ENCODE measurements at places on chromosomes 2 and 18.

- DNase-seq, result no peak
Measured at GRCh38 chr2:138238908-138239307, 262.7 kb upstream of the SPOPL start.

GRCh38 chr2:189348369-189348768, 92.9 kb upstream of the WDR75 start:
- no peak for DNase-seq

GRCh38 chr18:46275370-46275769, 171.2 kb downstream of the HAUS1 start:
- no peak for DNase-seq

DNA sequence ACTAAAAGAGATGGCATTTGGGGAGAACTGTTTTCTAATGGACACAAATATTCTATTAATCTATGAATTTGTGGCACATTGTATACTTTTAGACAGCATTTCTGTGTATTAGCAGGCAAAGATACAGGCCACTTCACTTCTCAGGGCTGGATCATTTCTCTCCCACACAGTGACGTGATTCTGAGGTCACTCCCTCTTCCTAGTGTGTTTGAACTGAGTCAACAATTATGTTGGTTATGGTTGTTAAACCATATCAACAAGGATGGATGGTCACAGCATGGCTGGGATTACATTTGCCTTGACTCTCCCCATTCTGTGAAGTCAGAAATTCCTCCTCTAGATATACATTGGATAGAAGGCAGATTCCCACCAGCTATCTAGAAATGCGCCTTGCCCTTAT, 11.6 kb downstream of the NOSTRIN start:
- no peak for DNase-seq

DNA sequence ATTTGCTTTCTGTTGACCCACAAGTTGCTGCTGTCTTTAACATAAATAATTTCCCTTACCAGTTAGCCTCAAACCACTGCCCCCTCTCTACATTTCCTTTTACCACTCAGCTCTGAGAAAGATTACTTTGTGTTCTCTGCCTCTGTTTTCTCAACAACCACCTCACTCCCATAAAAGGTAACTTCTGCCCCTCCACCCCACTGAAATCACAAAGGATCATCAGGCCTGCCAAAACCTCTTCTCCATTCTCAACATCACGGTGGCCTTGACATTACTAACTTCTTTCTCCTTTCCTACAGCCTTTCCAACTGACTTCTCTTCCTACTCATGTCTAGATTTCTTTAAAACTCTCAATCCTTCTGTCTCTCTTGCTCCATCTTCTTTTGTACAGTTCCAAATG, 10.1 kb downstream of the ACADL start:
- DNase-seq, result no peak

DNA sequence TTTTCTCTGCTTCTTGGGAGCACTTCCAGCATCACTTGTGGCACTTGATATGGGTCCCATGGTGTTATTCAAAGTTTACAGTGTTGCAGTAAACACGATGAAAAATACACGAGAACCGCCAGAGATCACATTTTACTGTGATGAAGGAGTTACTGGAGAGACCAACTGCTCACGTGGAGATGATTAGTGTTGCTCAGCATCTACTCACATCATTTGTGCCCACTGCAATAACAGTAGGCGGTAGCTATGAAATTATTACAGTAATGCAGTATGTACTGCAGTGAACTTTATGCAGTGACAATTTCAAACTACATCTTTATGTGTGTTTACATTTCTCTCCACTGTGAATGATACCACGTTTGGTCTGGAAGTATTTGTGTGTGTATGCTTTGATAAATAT, 93.5 kb downstream of the SLC4A3 start:
- no peak for DNase-seq

DNA sequence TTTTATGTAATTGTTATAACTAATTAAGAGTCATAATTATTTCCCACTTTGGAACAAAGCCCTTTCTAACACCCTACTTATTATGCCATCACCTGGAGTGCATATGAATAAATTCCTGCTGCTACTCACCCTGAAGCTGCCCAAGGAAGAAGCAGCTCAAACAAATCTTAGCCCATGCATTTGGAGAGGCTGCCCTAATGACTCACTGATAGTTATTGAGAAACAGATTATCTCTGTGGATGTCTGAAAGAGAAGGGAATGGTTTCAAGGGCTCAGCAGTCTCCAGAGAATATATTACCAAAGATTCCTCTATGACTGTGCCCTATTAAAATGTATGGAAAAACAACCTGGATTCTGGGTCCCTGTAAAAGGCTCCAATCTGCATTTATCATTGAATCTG, 81.0 kb downstream of the GPR39 start:
- no peak for DNase-seq

- no peak for DNase-seq
Measured at GRCh38 chr2:227819398-227819697, 5.7 kb downstream of the CCL20 start.

DNA sequence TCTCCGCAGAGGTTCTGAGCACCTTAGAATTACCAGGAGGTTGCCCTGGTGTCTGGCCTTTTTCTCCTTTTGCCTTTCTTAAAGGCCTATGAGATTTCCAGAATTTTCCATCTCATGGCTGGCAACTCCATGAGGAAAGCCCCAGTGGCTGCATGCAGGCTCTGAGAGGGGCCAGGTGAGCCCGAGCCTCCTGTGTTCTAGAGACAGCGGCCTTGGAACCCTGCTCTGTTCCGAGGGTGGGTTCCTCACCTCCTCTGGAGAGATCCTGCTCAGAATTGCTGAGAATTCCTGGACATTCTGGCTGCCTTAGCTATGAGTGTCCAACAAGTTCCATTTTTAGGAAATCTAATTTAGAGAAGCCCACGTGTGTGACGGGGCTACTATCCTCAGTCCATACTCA, 35.7 kb upstream of the HPCAL1 start:
- no peak for DNase-seq

GRCh38 chr2:8132351-8132831, 549.5 kb upstream of the ID2 start:
- DNase-seq, result no peak

DNA sequence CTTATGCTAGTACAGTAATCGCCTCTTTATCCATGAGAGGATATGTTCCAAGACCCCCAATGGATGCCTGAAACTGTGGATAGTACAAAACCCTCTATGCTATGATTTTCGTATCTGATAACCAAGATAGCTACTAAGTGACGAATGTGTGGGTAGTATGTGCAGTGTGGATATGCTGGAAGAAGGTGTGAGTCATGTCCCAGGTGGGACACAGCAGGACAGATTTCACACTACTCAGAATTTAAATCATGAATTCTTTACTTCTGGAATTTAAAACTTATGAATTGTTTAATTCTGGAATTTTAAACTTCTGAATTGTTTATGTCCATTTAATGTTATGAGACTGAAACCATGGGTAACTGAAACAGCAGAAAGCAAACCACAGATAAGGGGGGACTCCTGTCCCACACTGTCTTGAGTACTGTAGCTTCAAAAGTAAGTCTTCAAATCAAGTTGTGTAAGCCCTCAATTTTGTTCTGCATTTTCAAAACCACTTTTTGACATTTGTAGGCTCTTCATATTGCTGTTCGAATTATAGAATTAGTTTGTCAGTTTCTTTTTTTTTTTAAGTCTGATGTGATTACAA, 116.0 kb downstream of the LTBP1 start:
- no peak for DNase-seq

GRCh38 chr2:62938126-62938525, 112.5 kb upstream of the OTX1 start:
- no peak for DNase-seq

DNA sequence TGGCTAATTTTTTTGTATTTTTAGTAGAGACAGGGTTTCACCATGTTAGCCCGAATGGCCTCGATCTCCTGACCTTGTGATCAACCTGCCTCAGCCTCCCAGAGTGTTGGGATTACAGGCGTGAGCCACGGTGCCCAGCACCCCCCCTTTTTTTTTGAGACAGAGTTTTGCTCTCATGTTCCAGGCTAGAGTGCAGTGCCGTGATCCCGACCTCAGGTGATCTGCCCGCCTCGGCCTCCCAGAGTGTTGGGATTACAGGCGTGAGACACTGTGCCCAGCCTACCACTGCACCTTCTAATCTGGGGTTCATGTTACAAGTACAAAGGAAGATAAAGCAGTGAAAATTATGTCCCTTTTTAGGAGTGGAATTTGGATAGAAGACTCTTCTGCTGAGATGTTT, 41.5 kb upstream of the CABLES1 start:
- no peak for DNase-seq

- no peak for DNase-seq
Measured at GRCh38 chr2:200593905-200594304, 8.1 kb downstream of the AOX1 start.

DNA sequence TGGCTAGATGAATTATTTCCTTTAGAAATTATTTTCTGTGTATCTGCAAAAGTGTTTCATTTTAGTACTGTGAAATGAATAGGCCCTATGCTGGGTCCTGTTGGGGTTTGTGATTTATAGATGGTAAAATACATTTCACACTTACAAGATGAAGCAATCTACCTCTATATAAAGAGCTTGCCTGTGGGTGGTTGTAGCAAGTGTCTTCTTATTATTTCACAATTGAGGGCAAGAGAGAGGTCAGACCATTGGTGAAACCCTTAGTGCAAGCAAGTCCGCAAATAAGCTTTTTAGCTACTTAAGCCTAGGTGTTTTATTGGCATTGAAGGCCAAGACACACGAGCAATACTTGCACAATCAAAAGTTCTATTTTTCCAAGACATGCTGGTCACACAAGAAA, 153.1 kb downstream of the FMNL2 start:
- no peak for DNase-seq

GRCh38 chr2:70954886-70955285, 19.2 kb downstream of the ATP6V1B1 start:
- DNase-seq, result no peak

DNA sequence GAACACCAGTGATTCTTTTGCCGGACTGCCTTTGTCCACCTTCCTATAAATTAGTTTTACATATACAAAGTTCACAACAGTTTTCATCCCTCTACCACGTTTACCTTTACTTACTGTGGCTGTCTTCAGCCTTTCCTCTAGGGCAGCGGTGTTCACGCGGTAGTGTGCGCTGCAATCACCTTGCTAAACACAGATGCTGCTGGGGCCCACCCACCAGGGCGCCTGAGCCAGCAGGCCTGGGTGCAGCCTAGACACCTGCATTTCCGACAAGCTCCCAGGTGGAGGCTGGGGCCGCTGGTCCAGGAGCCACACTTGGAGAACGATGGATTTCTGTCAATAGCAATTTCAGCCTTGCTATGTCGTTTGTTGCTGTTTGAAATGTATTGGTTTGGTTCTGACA, 83.1 kb downstream of the NDUFA10 start:
- no peak for DNase-seq

DNA sequence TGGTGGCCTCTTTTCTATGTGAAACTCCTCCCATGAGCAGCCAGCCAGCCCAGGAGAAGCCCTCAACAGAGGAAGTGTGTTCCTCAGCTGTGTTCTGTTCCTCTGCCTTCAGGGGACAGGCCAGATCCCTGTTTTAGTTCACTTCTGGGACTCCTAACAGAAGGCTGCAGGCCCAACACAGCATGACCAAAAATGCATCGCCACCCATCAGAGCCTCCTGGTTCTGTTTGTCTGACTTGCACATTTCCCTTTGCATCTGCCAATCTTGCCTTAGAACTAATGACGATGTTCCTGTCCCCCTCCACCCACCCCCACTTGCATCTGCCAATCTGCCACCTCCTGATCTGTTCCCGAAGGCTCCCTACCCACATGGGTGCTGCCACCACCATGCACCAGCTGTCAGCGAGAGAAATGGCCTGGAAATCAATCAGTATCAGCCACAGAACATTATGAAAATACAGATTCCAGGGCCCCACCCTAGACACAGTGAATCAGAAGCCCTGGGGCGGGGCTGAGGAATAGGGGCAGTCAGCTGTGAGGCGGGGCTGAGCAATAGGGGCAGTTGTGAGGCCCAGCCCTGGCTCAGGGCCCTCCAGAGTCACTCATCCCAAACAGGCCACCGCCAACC, 51.0 kb downstream of the FAM168B start:
- no peak for DNase-seq

GRCh38 chr18:44178476-44178875, 502.2 kb upstream of the SETBP1 start:
- DNase-seq, result no peak

GRCh38 chr18:61917818-61918217, 25.0 kb upstream of the RNF152 start:
- no peak for DNase-seq

GRCh38 chr2:142980246-142981068, 103.0 kb downstream of the KYNU start:
- no peak for DNase-seq

GRCh38 chr2:99249951-99250350, 5.5 kb downstream of the LYG2 start:
- DNase-seq, result no peak

DNA sequence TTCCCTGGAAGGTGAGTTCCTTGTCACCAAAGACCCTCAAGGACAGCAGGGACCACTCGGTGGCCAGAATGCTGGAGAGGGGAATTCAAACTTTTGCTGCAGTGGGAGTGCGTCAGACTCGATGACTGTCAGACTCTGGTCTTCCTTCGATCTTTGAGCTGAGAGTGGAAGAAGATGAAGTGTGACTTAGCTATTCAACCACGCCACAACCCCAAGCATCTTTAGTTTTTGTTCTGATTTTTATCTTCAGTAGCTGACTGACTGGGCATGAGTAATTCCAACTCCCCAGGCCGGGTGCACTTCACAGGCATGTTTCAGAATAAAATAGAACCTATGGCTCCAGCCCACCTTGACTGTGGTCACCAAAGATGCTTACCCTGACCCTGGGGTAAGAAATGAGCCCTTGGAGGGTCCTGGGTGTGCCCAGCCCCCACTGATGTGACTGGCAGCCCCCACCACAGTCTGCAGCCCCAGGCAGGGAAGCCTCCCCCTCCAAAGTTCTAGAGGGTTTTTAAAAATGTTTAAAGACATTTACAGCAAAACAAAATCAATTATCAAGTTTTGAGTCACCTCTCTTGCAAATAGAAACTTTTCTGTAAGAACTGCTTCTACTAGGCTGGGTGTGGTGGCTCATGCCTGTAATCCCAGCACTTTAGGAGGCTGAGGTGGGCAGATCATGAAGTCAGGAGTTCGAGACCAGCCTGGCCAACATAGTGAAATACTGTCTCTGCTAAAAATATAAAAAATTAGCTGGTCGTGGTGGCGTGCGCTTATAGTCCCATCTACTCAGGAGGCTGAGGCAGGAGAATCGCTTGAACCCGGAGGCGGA, 24.9 kb upstream of the YWHAQ start:
- DNase-seq, result no peak

- DNase-seq, result no peak
Measured at GRCh38 chr18:69838620-69839411, 108.9 kb downstream of the CD226 start.

GRCh38 chr2:204109681-204110080, 173.1 kb downstream of the ICOS start:
- no peak for DNase-seq

DNA sequence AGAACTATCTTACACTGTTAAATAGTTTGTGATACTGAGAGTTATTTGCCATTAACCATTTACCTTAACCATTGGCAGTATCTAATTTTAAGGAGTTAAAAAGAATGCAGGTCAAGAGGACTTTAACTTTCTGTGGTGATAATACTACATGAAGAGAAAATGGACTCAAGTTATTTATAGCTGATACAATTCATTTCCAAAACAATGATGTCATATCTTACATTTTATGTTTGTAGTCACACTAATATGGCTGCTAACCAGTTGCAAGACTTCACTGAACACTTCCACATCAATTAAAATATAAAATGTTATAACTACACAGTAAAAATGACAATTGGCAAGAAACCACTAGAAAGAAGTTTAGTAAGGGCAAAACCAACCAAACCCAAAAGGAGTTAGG, 77.7 kb downstream of the CDH2 start:
- DNase-seq, result no peak

All from NCI-H187 treated with DMSO at 0.1 percent for 48 hours (cell line).